ENCODE measurements at places on chromosomes 11 and 22.

- no peak for DNase-seq
These were observed 1234.0 kb downstream of the TBC1D22A start for GRCh38 chr22:47996446-47996857.

DNA sequence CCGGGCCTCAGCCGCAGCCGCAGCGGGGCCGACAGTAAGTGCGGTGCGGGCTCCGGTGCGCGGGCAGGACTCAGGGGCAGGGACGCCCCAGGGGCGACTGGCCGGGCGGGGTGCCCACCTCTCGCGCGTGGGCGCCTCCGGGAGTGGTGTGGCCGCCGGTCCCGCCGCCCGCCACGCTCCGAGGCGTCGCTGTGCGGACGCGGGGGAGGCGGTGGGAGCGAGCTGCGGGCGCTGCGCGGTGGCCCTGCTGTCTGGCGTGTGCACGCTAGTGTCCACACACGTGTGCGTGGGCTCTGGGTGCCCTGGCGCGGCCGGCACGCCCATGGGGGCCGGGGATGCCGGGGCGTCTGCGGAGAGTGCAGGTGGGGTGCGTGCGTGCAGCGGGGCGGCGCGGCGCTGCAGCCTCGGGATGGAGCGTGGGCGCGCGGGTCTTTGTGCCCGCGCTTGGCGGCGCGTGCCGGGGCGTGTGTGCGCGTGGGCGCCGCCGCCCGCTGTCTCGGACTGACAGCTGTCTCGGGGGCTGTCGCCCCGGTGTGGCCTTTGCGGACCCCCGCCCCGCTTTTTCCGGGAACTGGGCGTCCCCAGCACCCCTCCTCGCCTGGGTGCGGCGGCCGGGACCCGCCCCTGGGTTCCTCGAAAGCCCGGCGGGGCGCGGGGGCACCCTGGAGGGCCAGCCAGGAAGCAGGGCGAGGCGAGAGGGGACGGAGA lies 804 bp downstream of the KCNK4 start:
- DNase-seq: no peak

GRCh38 chr11:77959434-77959833 lies 35.0 kb downstream of the INTS4 start:
- no peak for DNase-seq

- no peak for DNase-seq
These were observed 40.0 kb upstream of the TCF20 start for GRCh38 chr22:42310291-42311015.

GRCh38 chr11:62514151-62514550 lies 32.5 kb downstream of the AHNAK start:
- DNase-seq: no peak

DNA sequence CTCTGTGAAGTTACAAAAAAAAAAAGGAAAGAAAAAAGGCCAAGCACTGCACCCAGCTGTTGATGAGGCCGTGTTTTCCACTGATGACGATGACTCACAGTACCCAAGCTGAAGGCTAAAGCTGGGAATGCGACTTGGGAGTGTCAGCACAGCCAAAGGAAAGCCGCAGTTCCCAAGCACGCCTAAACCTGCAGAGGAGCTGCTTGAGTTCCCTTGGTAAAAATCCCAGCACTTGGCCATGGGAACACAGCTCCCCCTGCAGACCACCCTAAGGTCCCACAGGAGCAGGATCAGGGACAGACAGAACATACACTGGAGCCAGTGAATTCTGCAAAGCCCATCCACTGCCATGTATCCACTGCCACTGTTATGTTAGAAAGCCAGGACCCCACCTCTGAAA lies 39.9 kb downstream of the SERGEF start:
- no peak for DNase-seq

DNA sequence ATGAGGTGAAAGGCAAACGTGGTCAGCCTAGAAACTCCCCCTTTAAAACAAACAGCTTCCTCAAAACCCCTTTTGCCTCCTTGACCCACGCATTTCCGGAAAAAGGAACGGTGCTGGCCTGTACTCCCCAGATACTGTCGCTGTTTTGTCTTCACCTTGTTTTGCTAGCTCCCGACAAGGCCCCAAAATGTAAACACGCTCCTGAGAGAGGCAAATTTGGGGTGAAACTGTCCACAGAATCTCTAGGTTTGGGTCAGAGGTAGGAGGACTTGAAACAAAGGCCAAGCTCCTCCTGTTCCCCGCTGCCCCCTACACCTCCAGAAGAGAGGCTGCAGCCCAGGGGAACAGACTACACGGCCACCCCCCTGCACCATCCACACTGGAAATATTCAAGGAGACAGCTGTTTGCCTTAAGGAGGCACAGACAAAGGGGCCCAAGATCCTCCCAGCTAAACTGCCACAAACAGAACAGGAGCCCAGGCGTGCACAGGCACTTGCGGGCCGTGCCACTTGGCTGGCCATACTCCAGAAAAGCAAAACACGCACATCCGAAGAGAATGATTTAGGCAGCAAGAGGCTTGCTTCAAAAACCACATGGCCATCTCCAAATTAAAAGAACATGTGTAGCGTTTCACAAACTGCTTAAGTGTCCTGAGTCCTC lies 160.5 kb upstream of the GRK3 start:
- DNase-seq: no peak

- no peak for DNase-seq
These were observed 900.3 kb downstream of the OPCML start for GRCh38 chr11:132631989-132632388.

Measured in T-helper 22 cell (primary cell).